ENCODE measurements at places on chromosomes 2 and 18.

GRCh38 chr2:185473838-185474237 lies 264.8 kb upstream of the FSIP2 start:
- DNase-seq: no peak

DNA sequence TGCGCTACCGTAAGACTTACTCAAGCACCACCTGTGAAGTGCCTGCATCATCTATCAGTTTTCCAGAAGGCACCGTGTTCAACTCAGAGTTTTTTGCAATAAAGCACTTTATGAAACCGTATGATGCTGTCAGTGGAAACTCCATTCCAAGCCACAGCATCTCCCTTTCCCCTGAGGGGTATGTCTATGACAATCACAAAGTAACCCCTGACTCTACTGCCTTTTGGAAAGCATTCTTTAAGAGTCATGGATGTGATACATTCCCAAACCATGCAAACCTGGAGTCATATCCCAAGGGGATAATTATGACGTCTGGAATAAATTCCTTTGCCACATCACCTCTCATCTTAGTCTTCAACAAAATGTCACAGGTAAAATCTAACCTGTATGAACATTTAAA lies 39.2 kb downstream of the UNC50 start:
- DNase-seq: no peak

DNA sequence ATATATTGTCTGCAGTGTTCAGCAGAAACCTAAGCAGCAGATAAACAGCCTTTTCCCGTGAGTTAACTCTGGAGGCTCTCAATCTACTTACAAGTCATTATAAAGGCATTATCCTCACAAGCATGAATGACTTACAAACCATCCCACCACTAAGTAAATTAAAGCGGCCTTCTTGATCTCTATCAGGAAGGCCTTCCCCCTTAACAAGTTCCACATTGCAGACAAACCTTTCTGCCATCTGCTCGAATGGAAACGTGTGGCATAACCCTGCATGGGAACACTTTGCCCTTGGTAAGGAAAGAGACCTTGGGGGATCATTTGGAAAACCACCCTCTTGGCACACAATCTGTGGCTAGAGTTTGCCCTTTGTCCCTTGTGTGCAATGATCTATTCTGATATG lies 199.5 kb downstream of the OSR1 start:
- no peak for DNase-seq

DNA sequence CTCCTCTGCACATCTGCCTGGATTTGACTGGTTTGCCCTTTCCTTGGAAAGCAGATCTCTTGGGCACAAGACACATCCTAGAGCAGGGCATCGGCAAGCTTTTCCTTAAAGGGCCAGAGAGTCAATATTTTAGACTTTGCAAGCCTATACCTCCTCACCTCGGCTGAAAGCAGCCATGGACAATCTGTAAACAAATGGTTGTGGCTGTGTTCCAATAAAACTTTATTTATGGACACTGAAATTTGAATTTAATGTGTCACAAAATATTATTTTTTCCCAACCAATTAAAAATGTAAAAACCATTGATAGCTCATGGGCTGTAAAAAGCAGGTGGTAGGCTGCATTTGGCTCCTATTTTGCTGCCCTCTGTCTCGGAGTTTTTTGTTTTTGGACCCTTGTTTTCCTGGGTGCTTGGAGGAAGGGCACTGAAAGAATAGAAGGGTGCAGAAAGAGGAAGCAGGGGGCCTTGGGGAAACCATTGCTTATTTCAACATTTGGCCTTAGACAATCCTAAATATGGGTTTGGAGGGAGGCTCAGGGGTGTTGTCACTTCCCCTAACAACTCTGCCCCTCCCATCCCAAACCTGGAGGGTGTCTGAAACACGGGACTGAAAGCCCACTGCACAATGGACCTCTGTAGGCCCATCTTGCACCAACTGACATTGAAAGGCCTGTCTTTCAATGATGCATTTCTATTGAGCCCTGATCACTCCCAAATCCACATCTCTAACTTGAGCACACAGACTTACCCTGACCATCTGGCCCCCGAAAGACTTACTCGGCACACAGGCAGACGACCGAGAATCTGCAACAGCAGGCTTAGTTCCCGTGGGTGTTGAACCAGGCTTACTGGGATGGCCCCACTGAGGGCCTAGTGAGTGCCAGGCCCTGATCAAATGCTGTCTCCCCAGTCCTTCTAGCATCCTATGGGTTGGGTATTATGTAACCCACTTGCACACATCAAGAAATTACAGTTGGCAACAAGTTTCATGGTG lies 7.1 kb upstream of the ZFP36L2 start:
- no peak for DNase-seq

DNA sequence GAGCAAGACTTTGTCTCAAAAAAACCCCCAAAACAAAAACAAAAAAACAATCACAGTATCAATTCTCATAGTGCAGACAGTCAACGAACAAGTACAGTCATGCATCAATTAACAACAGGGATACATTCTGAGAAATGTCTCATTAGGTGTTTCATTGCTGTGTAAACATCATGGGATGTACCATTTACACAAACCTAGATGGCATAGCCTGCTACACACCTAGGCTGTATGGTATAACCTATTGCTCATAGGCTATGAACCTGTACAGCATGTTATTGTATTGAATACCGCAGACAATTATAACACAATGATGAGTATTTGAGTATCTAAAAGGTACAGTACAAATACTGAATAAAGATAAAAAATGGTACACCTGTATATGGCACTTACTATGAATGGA lies 67.8 kb upstream of the LMAN1 start:
- no peak for DNase-seq

GRCh38 chr2:16303761-16304160 lies 361.9 kb downstream of the CYRIA start:
- DNase-seq: no peak

- DNase-seq: no peak
Observed at GRCh38 chr2:45404807-45405297, 206.2 kb downstream of the SRBD1 start.

DNA sequence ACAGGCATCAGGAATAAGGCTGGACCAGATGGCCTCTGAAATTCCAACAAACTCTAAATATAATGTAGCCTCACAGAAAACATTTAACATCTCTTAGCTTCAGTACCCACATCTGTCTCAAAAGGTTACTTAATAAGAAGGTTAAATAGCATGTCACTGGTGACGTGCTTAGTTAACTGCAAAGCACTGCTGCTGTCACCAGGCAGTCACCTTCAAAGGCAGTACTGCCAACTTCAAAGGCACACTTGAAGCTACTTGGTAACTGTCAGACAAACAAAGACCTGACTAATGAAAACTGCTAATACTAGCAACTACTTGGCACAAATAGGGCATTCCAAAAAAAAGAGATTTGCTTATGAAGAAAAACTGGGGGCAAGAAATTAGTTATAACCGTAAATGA lies 36.2 kb downstream of the EPG5 start:
- DNase-seq: no peak

- no peak for DNase-seq
Observed at GRCh38 chr18:22346401-22346952, 71.2 kb downstream of the CTAGE1 start.

- no peak for DNase-seq
Observed at GRCh38 chr2:100524331-100524730, 38.5 kb upstream of the PDCL3 start.

DNA sequence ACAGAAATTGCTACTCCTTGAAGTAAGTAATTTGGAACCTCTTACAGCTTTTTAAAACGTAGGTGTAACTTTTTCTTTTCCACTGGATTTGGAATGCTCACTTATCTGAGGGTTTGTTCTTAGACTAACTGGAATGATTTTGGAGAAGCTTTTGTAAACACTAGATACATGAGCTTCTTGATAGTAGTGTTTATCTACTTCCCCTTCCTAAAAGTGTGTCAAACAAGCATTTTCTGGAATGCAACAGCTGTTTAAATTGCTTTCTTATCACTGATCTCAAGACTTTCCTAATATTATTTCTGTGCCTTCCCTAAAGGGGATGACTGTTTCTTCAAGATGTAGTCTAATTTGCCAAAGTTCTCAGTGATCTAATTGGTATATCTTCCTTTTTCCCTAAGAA lies 282.6 kb downstream of the CCDC178 start:
- no peak for DNase-seq

GRCh38 chr18:35521133-35521532 lies 23.4 kb upstream of the INO80C start:
- no peak for DNase-seq

DNA sequence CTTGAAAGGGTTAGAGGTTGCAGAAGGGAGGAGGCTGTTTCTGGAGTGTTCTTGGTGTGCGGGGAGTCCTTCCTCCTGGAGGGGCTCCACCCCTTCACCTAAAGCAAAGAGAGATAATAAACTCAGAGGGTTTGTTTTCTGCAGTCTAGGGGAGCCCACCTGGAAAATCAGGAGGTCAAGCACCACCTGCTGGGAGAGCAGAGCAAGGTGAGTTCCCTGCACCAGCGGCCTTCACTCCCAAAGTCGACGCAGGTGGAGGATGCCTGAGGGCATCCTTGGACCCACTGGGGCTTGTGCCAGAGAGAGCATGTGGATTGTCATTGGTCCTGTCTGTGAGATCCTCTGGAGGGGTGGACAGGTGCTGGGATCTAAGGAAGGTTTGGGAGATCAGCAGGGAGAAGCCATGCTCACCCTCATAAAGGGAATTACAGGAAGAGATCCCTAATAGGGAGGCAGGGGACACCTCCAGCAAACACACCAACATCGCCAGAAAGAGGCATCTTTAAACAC lies 116.7 kb downstream of the KCNF1 start:
- no peak for DNase-seq

DNA sequence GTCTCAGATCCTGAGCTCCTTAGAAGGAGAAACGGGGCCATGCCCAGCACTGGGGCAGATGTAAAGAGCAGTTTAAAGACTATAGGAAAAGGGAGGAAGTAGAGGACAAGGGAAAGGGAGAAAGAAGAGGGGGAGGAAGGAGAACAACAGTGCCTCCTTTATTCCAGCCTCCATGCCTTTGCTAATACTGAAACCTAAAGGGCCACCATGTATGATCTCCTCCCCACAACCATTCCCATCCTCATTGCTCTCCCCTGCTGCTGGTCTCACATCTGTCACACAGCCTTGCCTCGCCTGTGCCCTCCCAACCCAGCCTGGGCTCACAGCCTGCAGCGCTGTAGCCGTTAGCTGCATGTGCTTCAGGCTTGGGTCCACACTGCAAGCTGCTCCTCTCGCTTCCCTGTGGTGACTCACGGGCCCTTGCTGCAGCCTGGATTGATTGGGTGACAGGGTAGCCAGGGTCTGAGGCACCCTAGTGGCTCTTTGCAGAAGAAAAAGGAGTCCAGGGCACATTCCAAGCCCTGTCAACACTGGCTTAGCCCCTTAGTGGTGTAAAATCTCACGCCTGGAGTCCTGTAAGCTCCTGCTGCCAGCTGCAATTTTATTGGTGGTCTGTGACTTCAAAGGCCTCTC lies 281.9 kb downstream of the SRBD1 start:
- DNase-seq: no peak

- DNase-seq: no peak
Observed at GRCh38 chr18:79782566-79783308, 15.0 kb upstream of the KCNG2 start.

DNA sequence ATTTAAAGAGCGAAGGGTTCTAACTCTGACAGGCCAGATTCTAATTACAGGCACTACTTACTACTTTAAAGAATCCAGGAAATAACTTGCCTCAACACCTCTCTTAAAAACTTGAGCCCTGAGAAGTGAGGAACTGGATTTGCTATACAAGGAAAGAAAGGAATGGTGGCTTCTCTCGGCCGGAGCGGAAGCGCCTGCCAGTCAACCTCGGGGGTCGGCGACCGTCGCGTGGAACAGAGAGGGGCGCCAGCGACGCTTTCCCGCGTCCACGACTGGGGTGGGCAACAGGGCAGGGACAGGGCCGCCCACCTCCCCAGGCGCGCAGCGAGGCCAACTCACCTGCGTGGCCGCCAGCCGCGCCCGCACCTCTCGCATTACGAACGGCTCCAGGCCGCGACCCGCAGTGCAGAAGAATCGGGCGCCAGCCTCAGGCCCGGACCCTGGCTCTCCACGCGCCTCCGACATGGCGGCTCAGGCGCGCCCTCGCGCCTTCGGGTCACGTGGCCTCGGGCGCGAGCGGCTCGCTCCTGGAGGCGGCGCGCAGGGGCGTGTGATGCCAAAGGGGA lies at the start of gene THUMPD2:
Gene THUMPD2, minus strand, starts transcription at position 484 of the 566 bp plus-strand sequence. Its CDS starts 19 bp downstream, at position 465.
- DNase-seq: peak; percentile 49

DNA sequence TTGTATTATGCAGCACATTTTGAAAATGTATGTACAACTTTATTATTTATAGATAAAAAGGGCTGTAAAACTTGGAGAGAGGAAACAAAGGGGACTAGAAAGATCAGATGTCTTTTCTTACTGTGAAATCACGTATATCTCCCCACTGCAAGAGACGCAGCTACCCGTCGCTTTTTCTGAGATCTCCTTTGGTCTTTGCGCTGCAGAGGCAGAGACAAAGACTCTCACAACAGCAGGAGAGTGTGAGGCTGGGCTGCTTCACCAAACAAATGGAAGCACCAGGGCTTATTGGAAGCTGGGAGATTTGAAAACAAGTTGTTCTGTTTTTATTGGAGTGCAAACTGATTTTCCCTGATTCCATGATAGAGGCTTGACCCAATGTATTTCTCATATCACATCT lies 129.0 kb upstream of the PARD3B start:
- no peak for DNase-seq

GRCh38 chr2:119460076-119460475 lies 28.4 kb downstream of the TMEM37 start:
- no peak for DNase-seq

GRCh38 chr2:232976176-232976575 lies 36.9 kb downstream of the NGEF start:
- no peak for DNase-seq

GRCh38 chr2:145750612-145751011 lies 1230.7 kb upstream of the ZEB2 start:
- no peak for DNase-seq

GRCh38 chr2:25309402-25309801 lies 32.3 kb downstream of the DNMT3A start:
- no peak for DNase-seq

GRCh38 chr2:60966507-60967405 lies 50.8 kb upstream of the PEX13 start:
- no peak for DNase-seq

DNA sequence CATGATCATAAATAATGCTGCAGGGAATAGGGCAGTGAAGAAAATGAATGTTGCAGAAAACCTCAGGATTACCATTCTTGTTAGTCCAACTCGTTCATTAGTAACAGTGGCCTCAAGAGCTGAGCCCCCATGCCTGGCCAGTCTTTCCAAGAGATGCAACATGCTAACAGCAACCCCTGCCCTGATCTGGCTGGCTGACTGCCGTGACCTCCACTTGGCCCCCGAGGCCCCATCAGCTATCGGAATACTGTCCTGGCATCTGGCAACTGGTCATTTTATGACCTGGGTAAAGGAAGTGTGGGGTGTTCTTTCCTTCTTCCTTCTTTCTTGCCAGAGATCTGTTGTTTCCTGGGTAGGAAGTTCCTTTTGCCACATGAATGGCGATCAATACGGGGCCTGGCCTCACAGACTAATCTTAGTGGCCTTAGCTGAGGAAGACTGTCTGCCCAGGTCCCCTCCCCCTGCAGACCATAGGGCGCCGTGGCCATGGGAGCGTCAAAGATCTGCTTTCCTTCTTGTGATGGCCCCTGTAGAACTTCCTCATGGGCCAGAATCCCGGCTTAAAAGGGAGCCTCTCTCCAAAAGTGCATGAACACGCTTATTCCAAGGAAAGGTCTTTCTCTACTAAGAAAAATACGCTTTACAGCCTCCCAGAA lies 10.6 kb upstream of the TRABD2A start:
- DNase-seq: no peak

- no peak for DNase-seq
Observed at GRCh38 chr2:221385716-221386115, 186.4 kb downstream of the EPHA4 start.

- DNase-seq: no peak
Observed at GRCh38 chr18:58726671-58727070, 55.4 kb downstream of the MALT1 start.

Data from anterior cingulate cortex (tissue), 58 donors.